Stimulated activated CD8-positive, alpha-beta memory T cell treated with anti-CD3 and anti-CD28 coated beads, Interleukin-15, amount 100 ng/mL, for 4 hours (primary cell): ENCODE measurements at places on chromosomes 7 and 10.

GRCh38 chr10:132044803-132045202 lies 20.9 kb upstream of the JAKMIP3 start:
- no peak for DNase-seq

DNA sequence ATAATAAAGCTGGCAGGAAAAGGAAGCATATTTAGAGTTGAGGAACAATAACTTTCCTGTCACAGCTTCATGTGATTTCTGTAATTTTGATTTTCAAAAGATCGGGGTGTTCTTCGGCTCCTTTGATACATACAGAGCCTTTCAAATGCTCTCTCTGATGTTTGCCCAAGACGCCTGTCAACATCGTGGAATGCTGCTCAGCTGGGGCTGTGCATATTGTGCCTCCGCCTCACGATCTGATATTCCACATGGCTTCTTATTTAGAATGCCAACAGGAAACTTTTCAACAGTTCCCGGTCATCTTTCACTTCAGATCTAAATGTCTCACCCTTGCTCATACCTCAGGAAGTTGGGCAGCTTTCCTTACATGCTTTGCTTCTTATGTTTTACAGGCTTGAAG lies 7.3 kb downstream of the NPY start:
- no peak for DNase-seq

DNA sequence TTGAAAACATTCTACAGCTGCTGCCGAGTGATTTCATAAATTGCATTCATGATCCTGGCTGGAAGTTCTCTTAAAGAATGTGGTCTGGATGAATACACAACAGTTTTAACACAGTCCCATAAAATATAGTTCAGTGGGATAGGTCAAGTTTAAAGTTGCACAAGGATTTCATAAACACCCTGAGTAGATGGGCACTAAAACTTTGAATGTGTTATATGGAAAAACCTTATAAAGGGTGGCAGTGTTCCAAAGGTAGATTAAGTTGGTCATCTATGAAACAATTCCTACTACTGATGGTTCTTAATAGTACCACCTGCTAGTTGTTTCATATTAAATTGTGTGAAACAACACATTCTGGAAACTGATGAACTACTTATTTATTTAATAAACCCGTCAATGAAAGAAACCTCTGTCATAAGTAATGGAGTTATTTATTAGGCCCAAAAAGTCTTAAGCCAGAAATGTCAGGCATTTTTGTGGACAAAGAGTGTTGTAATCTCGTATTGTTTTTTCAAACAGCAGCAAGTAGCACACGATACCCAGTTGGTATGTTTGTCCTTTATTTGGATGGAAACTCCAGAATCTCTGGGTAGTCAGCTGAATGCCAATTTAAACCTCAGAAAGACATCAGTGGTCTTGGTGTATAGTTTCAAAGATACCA lies 14.3 kb upstream of the RPA3 start:
- DNase-seq: no peak

DNA sequence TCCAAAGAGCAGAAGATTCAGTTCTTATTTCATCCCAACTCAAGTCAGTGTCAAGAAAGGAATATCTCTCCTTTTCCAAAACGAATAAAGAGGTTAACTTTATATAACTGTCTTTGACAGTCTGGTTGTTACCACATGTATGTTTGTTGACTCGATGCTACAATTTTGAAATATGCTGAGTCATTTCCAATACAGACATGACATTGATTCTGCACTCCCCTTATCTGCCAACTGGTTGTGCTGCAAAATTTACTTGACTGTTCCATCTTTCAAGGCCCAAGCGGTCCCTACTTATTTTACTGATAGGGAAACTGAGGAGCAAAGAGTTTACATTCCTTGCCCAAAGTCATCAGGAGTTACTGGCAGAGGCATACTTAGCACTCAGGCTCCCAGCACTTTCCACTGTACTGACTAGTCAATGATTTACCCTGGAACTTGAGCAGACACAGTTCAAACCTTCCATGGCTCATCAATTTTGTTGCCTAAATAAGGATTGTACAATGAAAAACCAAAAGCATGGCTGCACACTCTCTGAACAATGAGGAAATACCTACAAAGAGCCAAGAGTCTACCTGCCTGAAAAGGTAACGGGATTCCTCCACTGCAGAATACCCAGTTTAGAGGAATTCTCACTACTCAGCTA lies 52.8 kb downstream of the ABLIM1 start:
- no peak for DNase-seq

DNA sequence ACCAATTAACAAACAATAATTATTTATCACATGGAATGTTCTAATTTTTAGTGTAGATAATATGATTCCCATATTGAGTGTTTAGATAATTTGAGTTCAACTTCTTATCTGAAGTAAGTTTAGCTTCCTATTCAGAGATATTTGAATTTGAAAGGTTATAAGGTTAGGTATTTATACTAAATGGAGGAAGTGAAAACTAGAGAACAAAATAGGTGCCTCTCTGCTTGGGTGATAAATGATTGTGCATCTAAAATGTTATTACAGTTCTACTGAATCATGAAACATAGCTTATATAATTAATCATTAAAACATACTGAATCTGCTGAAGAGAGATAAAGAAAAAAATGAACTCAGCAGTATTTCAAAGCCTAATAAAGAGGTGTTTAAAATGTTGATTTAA lies 1174.3 kb downstream of the XPNPEP1 start:
- DNase-seq: no peak

- DNase-seq: no peak
Measured at GRCh38 chr7:106138776-106139175, 26.7 kb upstream of the SYPL1 start.

DNA sequence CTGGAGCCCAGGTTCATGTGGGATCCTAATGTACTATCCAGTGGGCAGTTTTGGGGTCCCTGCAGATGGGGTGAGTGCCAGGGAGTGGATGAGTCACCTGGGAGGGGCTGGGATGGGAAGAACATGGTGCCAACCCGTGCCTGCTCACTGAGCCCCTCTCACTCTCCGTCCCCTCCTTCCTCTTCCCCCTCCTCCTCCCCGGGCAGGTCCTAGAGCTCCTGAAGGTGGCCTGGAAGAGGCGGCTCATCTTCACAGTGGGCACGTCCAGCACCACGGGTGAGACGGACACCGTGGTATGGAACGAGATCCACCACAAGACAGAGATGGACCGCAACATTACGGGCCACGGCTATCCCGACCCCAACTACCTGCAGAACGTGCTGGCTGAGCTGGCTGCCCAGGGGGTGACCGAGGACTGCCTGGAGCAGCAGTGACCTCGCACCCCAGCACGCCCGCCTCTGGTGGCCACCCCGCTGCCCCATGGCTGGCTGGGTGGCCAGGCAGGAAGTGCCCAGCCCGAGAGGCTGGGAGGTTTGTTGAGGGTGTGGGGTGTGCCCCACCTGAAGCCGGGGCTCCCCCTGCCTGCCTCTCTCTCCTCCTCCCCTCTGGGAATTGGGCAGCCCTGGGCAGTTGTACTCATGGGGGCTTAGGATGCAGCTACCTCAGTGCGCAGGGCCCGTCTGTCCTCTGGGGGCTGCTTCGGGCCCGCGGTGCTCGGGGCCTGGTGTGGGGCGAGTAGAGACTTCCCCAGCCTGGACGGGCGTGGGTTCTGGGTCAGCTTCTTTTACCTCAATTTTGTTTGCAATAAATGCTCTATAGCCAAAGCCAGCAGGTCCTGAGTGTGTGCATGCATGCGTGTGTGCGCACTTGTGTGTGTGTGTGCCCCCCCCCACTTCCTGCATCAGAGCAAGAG lies 4.9 kb upstream of the UPK3B start:
- no peak for DNase-seq

DNA sequence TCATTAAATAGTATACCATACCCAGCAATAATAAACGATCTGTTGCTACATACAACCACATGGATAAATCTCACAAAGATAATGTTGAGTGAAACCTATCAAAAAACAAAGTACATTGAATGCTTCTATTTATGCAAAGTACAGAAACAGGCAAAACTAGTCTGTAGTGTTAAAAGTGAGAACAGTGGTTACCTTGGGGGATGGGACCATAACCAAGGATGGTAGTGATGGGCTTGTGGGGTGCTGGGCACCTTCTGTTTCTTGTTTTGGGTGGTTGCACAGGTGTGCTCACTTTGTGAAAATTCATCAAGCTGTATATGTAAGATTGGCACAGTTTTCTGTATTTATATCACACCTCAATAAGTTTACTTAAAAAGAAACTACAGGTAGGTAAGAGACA lies 105.7 kb downstream of the ATE1 start:
- no peak for DNase-seq

DNA sequence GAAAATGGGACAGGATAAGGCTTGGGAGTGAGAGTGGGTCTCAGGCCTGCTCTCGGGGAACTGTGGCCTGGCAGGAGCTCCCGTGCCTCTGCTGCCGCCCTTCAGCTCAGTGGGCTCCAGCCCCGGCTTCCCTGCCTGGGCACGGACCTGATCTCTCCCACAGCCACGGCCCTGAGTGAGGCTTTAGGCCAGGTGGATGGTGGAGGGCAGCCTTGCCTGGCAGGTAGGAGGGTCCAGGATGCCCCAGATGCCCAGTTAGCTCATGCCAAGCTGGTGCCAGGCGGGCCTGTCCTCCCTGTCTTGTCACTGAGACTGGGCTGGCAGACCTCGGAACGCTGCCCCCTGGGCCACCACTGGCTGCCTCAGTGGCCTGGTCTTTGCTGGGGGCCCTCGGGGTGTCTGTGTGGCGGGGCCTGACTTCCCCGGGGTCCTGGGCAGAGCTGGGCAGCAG lies 116.6 kb downstream of the INPP5A start:
- DNase-seq: no peak

DNA sequence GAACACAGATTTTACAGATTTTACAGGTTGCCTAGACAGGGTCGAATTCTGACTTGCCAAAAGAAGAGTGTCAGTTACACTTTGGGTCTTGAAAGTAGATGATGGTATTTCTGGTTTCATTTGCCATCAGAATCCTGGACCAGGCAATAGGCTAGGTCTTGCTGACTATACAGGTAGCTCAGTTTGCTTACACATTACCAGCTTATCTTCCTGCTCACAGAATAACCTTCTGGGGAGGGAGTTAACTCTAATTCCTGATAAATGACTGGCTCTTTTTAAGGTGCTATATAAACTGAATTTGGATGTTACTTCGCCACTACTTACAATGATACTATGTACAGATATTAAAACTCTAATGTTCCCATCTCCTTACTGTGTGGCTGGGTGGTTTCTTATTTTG lies 39.8 kb downstream of the GBF1 start:
- no peak for DNase-seq

DNA sequence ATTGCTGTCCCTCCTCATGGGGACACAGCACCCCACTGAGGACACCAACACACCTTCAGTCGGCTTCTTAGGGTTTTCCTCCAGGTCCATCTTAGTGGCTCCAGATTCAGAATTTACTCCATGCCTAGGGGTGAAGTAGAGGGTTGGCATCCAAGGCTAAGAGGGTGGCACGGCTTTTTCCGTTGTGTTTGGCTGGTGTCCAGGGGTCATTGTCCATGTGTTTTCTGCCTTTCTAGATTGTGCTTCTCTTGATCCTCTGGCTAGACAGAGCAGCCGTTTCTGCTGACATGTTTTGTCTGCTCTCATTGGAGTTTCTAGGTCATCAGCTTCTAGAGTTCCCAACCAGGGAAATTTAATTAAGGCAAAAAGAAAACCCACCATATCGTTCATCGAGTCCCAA lies 291.6 kb upstream of the CELF2 start:
- DNase-seq: no peak

DNA sequence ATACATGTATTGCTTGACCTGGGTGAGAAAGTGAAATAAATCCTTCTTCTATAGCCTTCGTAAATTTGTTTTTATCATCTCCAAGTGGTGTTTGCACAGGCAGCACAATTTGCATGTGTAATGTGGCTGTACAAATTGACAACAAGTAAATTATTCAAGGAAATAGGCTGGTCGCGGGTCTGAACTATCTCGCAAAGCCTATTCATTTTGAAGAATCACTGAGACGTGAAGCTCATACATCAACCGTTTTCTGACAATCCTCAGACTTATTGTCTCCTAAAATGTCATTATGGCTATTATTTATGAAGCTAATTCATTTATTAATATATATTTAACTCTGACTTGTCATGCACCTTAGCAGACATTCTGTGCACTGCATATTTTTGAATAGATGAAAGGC lies 16.2 kb upstream of the FAM204A start:
- DNase-seq: no peak

DNA sequence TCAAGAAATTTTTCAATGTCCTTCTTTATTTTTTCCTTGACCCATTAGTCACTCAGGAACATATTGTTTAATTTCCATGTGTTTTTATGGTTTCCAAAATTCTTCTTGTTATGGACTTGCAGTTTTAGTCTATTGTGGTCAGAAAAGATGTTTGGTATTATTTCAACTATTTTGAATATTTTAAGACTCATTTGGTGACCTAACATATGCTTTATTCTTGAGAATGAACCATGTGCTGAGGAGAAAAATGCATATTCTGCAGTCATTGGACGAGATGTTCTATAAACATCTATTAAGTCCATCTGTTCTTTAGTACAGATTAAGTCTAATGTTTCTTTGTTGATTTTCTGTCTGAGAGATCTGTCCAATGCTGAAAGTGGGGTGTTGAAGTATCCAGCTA lies 42.3 kb upstream of the MDFIC start:
- DNase-seq: no peak

DNA sequence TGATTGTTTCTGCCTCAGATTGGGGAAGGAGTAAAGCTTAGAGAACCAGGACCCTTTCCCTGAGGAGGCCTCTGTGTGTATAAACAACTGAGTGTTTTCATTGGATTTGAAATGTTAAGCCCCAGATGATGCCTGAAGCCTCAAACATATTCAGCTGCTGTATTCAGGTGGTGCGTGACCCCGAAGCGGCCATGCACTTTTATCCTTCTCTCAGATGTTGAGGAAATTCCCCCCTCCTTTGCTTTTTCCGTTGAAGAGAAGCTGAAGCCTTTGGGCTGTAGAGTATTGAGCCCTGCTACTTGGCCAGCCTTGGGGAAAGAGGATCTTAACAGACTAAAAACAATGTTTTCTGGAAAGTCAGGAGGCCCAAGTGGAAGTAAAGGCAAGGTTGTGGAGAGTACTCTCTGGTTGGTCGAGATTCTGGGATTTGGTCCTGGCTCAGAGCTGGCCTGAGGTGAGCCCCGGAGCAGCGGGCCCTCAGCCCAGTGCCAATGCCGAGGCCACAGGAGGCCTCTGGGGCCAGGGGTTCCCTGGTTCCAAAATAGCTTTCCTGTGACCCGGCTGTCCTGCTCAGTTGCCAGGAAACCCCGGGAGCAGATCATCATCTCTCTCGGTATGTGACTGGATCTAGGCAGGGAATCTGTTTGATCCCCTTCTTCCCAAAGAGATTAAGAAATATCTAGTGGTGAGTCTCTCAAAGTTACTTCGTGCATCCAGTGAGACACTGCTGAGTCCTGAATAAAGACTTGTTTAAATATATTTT lies 22.5 kb downstream of the FKBP6 start:
- no peak for DNase-seq

- DNase-seq: no peak
Measured at GRCh38 chr7:45082831-45083331, 5.9 kb downstream of the NACAD start.

GRCh38 chr10:70405037-70405824 lies 1.3 kb downstream of the EIF4EBP2 start:
- DNase-seq: peak; percentile 7

DNA sequence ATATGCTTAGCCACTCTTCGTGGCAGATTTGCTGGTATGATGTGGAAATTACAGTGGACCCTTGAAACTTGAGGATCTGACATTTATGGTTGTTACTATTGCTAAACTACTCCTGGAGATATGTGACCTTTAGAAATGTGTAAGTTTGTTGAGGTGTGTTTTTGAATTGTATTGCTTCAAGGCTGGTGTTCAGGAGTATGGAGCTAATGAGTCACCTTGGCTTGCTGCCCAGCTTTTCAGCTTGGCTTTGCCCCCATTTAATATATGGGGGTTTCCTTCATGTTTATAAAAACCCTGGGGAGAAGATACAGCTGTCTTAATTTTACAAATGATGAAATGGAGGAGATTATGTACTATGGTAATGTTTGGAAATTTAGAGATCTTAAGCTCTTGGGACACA lies 11.6 kb downstream of the HBP1 start:
- DNase-seq: peak; percentile 69
